ENCODE measurements at places on chromosomes 7 and 10.

- no peak for DNase-seq
These were observed 29.3 kb upstream of the YAE1 start for GRCh38 chr7:39536951-39537350.

- DNase-seq: no peak
These were observed 43.3 kb upstream of the PLXDC2 start for GRCh38 chr10:19772972-19773371.

GRCh38 chr10:73763343-73763742 is 18.5 kb upstream of the CHCHD1 start:
- DNase-seq: no peak

GRCh38 chr10:6271663-6272062 is 68.9 kb downstream of the PFKFB3 start:
- DNase-seq: no peak

DNA sequence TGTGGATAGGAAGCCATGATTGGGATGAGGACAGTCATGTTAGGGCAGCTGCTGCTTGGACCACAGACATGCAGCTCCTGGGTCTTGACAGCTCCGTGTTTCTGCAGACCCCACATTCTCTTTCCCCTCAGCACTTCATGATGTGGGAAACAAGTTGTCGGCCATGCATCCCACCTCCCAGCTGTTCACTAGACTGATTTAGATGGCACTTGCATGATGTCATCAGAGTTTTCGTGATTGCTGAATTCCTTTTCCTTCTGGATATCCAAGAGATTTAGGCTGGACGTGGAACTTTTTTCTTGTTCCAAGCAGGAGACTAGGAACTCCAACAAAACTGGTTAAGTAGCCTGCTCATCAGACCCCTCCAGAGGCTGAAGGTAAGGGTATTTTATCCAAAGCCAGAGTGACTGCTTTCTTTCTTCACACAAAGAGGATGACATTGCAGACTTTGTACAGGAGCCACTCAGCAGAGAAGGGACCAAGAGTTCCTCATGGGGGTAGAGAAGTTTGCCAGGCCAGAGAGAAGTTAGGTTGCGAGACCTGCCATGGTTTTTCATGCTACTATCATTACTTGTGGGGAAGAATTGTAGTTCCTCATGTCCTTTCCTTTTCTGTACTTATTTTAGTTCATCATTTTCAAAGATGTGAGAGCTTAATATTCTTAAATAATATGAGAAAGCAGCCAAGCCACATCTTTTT is 117.7 kb upstream of the GJD4 start:
- no peak for DNase-seq

DNA sequence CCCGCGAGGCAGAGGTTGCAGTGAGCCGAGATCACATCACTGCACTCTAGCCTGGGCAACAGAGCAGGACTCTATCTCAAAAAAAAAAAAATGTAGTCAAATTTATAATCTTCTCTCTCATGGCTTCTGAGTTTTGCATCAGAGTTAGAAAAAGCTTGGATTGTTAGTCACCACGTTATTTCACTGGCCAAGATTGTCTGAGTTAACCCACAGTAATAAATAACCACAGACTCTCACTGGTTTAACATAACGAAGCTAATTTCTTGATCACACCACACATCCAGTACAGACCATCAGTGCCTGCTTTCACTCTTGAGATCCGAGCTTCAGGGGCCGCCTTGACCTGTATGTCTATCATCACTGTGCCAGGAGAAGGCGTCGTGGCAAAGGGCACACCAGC is 116.8 kb upstream of the JCAD start:
- DNase-seq: no peak

DNA sequence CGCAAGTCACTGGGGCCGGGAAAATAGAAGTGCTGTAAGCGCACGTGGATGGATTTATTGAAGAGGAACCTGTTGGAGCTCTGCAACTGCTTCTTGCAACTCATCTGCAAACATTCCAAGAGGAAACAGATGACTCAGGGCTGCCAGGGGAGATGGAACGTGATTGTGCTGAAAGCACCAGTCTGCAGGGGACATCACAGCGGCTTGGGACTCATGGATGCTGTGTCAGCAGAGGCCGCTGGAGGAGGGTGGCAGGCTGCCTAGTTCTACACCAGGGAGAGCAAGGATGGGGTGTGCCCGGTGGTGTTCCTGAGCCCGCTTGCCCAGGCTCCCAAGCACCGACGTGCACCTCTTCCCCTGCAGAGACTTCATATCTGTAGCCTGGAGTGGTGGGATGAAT is 515.7 kb downstream of the TCERG1L start:
- no peak for DNase-seq
